ENCODE measurements at places on chromosomes 1 and 21.

DNA sequence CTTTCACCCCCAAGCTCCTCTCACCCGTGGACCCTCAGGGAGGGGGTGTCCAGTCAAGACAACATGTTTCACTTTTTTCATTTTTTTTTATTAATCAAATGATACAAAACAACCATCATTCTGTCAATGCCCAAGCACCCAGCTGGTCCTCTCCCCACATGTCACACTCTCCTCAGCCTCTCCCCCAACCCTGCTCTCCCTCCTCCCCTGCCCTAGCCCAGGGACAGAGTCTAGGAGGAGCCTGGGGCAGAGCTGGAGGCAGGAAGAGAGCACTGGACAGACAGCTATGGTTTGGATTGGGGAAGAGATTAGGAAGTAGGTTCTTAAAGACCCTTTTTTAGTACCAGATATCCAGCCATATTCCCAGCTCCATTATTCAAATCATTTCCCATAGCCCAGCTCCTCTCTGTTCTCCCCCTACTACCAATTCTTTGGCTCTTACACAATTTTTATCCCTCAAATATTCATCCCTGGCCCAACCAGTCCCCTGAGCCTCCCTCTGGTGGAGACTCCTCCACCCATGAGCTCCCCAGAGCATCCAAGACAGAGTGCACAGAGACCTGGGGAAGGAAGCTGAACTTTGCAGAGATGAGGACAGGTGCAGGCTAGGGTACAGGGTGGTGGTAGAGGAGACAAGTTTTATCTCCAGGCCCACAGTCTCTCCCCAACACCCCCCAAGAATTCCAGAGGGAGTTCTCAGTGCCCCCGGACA, 1.4 kb upstream of the S100A16 start:
- no peak for DNase-seq

DNA sequence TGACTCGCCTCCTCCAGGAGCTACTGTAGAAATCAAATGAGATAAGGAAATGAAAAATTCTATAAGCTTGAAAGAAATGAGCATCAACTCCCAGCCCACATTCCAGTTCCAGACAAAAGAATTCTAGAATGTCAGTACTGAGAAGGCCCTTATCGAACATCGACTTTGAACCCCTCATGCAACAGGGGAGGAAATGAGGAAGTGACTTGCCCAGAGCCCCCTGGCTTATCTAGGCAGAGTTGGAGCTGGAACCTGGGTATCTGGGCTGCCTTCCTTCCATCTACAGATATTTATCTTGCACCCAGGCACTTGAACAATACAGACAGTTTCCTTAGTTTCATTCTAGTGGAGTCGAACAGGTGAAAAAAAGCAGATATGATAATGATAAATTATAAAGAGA, 22.3 kb downstream of the MECR start:
- DNase-seq: no peak

- no peak for DNase-seq
Observed at GRCh38 chr1:202210385-202210784, 16.8 kb downstream of the LGR6 start.

- DNase-seq: no peak
Observed at GRCh38 chr21:25986928-25987327, 183.6 kb downstream of the APP start.

DNA sequence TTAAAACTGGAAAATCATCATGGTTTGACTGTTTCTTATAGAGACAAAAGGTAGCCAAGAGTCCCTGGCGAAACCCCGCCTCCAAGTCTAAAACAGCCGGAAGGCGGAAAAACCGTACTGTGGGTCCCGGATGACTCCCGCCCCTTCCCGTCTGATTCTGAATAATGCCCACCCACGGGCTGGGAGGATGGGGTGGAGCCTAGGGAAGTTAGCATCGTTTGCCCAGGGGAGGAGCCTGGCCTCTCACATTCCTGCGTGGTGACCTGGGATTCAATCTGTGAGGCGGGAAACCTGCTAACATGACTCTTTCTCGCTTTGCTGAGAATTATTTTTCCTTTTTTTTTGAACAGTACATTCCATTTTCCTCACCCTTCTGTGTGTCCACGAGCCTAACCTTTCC, 124.9 kb downstream of the KCNK1 start:
- DNase-seq: no peak

GRCh38 chr1:89890085-89890752, 69.4 kb downstream of the LRRC8D start:
- DNase-seq: no peak

DNA sequence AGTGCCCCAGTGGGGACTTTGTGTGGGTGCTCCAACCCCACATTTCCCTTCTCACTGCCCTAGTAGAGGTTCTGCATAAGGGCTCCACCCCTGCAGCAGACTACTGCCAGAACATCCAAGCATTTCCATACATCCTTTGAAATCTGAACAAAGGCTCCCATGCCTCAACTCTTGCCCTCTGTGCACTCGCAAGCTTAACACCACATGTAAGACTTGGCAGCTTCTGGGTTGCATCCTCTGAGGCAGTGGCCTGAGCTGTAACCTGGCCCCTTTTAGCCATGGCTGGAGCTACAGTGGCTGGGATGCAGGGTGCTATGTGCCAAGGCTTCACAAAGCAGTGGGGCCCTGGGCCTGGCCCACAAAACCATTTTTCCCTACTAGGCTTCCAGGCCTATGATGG, 128.9 kb downstream of the TYW3 start:
- no peak for DNase-seq

GRCh38 chr1:188937965-188938551, 1539.6 kb downstream of the BRINP3 start:
- DNase-seq: no peak

DNA sequence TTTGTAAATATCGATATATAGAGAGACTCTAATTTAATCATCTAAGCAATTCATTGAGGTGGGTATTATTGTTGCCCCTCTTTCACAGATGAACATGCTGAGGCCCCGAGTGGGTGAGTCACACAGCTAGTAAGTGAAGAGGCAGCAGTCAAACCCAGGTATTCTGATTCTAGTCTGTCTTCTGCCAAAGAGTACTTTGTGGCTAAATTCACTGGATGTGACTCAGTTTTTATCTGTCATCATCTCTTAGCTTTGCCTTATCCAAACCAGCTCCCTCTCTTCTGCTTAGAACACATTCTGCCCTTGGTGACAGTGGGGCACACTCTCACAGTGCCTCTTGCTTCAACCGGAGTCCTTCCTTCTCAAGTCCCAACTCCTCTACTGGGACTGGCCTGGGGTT, 11.5 kb downstream of the FCRL5 start:
- DNase-seq: no peak

DNA sequence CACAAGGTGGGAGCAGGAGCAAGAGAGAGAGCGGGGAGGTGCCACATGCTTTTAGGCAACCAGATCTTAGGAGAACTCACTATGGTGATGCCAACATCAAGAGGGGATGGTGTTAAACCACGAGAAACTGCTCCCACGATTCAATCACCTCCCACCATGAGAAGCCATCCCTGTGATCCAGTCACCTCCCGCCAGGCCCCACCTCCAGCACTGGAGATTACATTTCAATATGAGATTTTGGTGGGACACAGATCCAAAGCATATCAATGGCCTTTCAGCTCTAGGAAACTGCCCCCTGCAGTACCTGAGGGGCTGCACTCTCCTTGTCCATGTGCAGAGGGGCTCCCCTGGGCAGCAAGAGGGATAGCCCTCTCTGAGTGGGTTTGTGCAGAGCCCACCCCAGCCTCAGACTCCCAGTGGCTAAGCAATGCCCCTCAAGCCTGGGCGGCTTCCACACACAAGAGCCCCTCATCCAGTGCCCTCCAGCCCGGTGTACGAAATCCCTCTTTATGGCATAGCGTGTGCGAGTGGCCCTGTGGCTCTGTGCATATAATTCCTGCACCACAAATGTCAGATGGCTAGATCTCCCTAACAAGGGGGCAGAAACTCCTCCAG, 15.5 kb upstream of the PRDM16 start:
- DNase-seq: no peak

GRCh38 chr1:167292216-167292615, 71.5 kb downstream of the POU2F1 start:
- no peak for DNase-seq

DNA sequence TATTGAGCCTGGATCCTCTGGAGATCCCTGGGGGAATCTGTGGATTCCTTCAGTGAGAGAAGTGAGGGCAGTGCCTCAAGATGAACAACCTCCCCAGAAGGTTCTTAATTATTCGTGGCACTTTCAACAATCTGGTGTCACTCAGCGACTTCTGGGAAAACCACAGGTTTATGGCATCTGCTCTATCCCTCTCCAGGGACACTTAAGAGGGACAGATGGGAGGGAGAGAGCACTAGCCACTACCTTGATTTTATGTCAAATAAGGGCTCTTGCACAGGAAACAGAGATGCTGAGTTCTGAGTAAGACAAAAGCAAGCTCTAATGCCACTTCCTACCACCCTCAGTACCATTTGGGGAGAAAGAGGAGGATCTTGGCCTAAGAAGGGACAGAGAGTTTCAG, 21.2 kb upstream of the CHI3L1 start:
- DNase-seq: no peak

GRCh38 chr1:225482421-225482950, 54.6 kb upstream of the LBR start:
- no peak for DNase-seq

DNA sequence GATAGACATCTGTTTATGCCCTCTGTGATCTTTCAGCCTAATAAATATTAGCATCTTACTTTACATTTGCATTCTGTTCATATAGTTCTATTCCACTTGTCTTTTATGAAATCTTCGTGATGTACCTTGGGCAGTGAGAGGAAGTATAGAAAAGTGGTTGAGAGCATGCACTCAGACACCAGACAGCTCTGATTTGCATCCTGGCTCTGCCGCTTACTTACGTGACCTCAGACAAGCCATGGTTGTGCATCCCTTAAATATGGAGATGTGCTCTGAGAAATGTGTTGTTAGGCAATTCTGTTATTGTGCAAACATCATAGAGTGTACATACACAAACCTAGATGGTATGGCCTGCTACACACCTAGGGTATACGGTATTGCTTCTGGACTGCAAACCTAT, 22.9 kb downstream of the OVGP1 start:
- DNase-seq: no peak

DNA sequence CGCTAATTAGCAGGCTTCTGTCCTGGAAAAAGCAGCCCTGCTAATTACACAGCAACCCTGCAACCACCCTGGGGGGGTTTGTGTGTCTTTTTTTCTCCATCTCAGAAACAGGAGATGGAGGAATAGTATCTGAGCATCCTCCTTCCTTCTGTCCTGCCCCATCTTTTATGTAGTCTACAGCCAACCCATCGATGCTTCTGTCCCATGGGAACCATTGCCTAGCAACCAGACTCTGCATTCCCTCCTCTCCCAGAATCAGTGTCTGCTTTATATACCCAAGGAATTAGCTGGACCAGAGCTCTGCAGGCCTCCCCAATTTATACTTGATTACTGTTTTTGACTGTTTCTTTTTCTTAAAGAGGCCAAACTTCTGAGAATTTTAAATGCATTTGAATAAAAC, 35.1 kb downstream of the LRRC38 start:
- no peak for DNase-seq

GRCh38 chr1:3161176-3161840, 92.3 kb downstream of the PRDM16 start:
- DNase-seq: no peak

GRCh38 chr1:67214420-67215174, 48.3 kb downstream of the IL23R start:
- no peak for DNase-seq

DNA sequence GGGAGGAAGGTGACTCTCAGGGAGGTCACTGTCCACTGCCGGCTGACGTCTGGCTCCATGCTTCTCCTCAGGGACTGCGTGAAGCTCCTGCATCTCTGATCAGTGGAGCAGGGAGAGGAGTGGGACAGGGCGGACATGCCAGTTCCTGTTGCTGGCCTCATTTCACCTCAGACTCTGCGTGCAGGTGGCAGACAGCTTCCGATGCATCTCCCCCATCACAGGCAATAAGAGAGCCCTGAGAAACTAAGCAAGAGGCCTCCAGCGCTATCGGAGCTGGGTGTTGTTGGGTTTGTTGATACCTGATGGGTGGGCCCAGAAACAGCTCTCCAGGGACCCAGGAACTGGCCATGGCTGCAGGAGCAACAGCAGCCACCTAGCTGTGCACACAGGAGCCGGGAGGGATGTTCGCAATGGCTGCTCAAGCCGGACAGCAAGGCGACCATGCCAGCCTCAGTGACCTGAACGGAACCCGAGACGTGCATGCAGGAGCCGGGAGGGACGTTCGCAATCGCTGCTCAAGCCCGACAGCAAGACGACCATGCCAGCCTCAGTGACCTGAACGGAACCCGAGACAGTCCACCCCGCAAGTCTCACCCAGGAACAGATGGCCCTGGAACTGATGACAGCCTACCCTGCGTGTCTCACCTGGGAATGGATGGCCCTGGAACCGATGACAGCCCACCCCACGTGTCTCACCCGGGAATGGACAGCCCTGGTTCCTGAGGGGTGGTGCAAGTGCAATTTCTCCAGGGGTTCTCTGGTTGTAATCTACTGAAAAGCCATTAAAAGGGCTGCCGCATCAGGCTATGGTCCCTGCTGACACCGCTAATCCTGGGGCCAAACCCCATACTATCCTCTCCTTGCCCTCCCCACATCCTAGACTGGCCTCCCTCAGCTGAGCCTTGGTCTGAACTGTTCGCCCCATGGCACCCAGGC, 14.2 kb upstream of the PCBP3 start:
- no peak for DNase-seq

GRCh38 chr1:245345191-245345884, 190.6 kb downstream of the KIF26B start:
- no peak for DNase-seq

GRCh38 chr21:23639721-23640120, 1967.6 kb downstream of the MRPL39 start:
- no peak for DNase-seq

- DNase-seq: no peak
Observed at GRCh38 chr1:159200769-159201168, 3.9 kb upstream of the ACKR1 start.

GRCh38 chr1:22140694-22141093, 2.2 kb downstream of the WNT4 start:
- no peak for DNase-seq
